Fibroblast of the aortic adventitia (primary cell): ENCODE measurements at places on chromosomes 12 and 14. TPM values are rescaled to one million over a fixed set of nuclear protein-coding genes. Genes with fewer than 3 reads are reported as not detected.

MAP1LC3B2 gene
- total RNA-seq = not detected in 2 replicates

REP15 gene
- 1.1 and 3.5 TPM in 2 replicates for total RNA-seq

SERPINA9 gene
- total RNA-seq = not detected in 2 replicates

SSPN gene
- total RNA-seq = 9.3 and 23.0 TPM in 2 replicates

DCP1B gene
- 6.2 and 23.5 TPM in 2 replicates for total RNA-seq

FGD4 gene
- total RNA-seq = 5.6 and 55.6 TPM in 2 replicates

USP44 gene
- total RNA-seq = 0.82 and 1.8 TPM in 2 replicates

GALNT16 gene
- 1.6 and 4.6 TPM in 2 replicates for total RNA-seq

SERPINA10 gene
- total RNA-seq = not detected in 2 replicates

TPPP2 gene
- not detected in 2 replicates for total RNA-seq
